ENCODE measurements at places on chromosomes 12 and 14.

- DNase-seq = no peak
Observed at GRCh38 chr12:7498809-7499208, 4.8 kb downstream of the CD163 start.

DNA sequence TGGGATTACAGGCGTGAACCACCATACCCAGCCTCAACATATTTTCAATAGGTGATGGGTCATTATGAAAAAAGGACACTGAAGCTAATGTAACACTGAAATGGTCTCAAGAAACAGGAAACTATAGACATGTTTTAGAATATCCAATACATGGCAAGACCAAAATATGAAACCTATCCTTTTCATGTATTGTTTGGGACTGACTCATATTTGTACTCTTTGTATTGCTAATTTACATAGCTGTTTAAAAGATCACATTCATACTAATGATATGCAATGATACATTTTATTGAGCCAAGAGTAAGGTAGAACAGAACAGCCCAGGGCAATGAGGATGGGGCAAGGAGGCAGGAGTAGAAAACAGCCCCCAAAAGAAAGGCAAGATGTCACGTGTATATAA is 32.6 kb downstream of the RESF1 start:
- DNase-seq = no peak

DNA sequence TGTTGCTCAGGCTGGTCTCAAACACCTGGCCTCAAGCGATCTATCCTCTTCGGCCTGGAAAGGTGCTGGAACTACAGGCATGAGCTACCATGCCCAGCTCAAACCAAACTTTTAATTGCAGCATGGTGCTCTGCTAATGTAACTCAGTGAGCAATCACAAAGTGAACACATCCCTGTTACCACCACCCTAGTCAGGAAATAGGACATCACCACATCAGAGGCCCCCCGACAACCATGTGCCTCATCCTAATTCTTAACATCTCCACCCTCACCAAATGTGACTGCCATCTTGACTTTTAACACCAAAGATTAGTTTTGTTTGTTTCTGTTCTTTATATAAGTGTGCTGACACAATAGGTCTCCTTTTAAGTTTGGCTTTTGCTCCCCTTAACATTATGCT is 22.8 kb upstream of the SDR39U1 start:
- no peak for DNase-seq

DNA sequence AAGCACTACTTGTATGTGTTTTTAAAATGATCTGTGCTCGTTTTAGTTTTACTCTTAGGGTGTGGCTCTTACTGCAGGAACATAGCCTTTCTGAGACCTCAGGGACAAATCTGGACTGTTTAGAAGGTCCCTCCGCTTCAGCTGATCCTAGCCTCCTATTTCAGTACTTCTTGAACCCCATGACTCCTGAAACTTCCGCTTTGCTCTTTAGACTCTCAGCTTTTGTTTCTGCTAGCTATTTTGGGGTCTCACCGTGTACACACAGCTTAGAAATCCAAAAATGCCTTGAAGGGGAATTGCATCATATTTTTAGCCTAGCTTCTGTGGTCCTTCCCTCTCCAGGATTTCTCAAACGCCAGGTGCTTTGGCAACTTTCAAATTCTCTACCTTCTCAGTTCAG is 8.3 kb downstream of the OR11G2 start:
- no peak for DNase-seq

- peak; percentile 79 for DNase-seq
Observed at GRCh38 chr12:110023059-110023980, 24.1 kb downstream of the ANKRD13A start.

GRCh38 chr14:105864116-105864515 is 337.7 kb downstream of the TMEM121 start:
- DNase-seq = no peak
